Mucosa of gallbladder (tissue), 1 donor: ENCODE measurements at places on chromosomes 3 and 15. TPM values are rescaled to one million over a fixed set of nuclear protein-coding genes. Genes with fewer than 3 reads are reported as not detected.

The TERC gene
- total RNA-seq = 3.5 TPM

The MEX3B gene
- 4.1 TPM for total RNA-seq

The RHCG gene
- not detected for total RNA-seq

The ARPP21 gene
- 0.40 TPM for total RNA-seq

The OPA1 gene
- 41.5 TPM for total RNA-seq

The FGF7 gene
- 99.0 TPM for total RNA-seq

The USP13 gene
- 9.4 TPM for total RNA-seq

The CACNA2D3 gene
- total RNA-seq = 4.7 TPM
